Right renal pelvis (tissue), 4 donors: ENCODE measurements at places on chromosomes 6 and 20. TPM values are rescaled to one million over a fixed set of nuclear protein-coding genes. Genes with fewer than 3 reads are reported as not detected.

- DNase-seq = no peak
These were observed 71.3 kb upstream of the IYD start for GRCh38 chr6:150297327-150298029.

DNA sequence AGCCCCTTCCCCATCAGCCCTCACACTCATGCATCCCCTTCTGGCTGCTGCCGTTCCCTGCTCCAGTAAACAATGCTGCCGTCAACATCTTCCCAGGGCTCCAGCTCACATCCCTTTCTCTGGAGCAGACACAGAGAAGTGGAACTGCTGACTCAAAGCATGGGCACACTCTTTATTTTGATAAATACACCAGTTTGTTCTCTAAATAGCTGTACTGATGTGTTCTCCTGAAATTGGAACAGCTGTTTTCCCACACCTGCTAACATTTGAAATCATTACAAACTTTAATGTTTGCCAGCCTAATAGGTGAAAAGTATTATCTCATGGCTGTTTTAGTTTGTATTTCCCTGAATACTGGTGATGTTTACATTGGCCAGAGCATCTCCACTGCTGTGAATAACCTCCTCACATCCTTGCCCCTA lies 102.1 kb upstream of the NXT1 start:
- no peak for DNase-seq

DNA sequence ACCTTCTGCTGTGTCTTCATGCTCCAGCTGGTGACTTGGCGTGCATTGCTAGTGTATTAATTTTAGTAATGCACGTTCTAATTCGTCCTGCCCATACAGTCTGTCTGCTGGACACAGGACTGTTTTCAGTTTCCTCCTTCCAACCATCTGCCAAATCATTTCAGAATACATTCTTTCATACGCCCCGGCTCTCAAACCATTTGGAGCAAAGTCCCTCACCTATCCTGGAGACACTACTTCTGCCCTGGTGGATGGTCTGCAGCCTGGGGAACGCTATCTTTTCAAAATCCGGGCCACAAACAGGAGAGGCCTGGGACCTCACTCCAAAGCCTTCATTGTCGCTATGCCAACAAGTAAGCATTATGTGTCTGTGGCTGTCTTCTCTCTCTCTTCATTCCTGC lies 60.5 kb downstream of the FNDC1 start:
- no peak for DNase-seq

GRCh38 chr6:111979633-111980032 lies 74.3 kb upstream of the CCN6 start:
- DNase-seq = no peak

GRCh38 chr6:160279850-160280249 lies 21.2 kb upstream of the SLC22A2 start:
- DNase-seq = no peak

The PDYN gene
- 0.66 TPM for polyA plus RNA-seq

The SOX18 gene
- 11.5 TPM for polyA plus RNA-seq
